HuH-7 (cell line): ENCODE measurements at places on chromosomes 5 and 9.

- DNase-seq, result no peak
Observed at GRCh38 chr9:567747-568305, 273.7 kb upstream of the DMRT1 start.

GRCh38 chr5:9318031-9318430 is 227.8 kb downstream of the SEMA5A start:
- no peak for DNase-seq

- DNase-seq, result peak; percentile 85
Observed at GRCh38 chr5:115625579-115626444, at the start of gene TMED7. TSS of gene TMED7 (minus strand) at chr5:115626036. CDS start at chr5:115625792, 244 bp downstream.

DNA sequence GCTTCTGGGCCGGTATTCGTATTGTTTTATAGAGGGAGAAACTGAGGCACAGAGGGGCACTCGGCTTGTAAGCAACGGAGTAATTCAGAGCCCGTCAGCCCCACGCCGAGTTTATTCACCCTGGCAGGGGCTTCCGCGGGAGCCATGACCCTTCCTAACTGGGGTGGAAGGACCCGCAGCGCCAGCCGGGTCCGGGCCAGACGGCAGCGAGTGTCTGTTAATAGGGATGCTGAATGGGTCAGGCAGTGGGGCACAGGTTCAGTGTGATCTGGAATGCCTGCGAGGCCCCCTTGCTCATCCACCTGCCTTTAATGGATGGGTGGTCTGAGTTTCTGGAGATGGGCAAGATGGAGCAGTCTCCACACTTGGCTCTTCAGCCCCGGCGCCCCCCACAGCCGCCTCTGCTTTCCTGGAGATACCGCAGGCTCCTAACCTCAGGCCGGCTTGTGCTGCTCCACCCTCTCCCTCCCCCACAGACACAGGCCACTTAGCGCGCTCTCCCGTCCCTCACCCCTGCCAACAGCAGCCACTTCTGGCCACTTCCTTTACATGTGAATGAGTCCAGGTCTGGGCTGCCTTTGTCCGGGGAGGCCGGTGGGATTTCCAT is 147.1 kb downstream of the ERCC6L2 start:
- DNase-seq, result no peak

DNA sequence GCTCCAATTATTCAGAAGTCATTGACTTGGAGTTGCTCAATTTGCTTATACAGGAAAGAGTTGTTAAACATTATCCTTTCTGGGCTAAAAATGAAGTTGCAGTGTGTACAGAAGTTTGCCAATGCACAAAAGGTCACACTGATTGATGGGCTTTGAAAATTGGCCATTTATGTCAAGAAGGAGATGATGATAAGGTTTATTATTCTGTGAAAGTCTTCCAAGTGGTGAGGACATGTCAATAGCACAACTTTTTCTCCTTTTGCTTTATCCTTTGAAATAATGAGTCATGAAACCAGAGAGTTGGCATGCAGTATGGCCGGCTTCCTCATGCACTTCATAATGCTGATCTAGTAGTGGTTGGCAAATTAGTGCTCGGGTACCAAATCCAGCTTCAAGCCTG is 848.5 kb upstream of the WWC1 start:
- DNase-seq, result peak; percentile 28
